ENCODE measurements at places on chromosomes 6 and 20. TPM values are rescaled to one million over a fixed set of nuclear protein-coding genes. Genes with fewer than 3 reads are reported as not detected.

APOBEC2 gene
- polyA plus RNA-seq = 0.82 TPM

VAPB gene
- 58.2 TPM for polyA plus RNA-seq

VARS2 gene
- 50.7 TPM for polyA plus RNA-seq

ZNF165 gene
- 4.6 TPM for polyA plus RNA-seq

HLA-DPB1 gene
- 26.6 TPM for polyA plus RNA-seq

UCKL1 gene
- polyA plus RNA-seq = 77.6 TPM

TMC2 gene
- polyA plus RNA-seq = 0.38 TPM

FLRT3 gene
- polyA plus RNA-seq = 178 TPM

BCL2L1 gene
- 75.0 TPM for polyA plus RNA-seq

TUBB1 gene
- 1.9 TPM for polyA plus RNA-seq

BPIFA1 gene
- not detected for polyA plus RNA-seq

OGFRL1 gene
- 23.6 TPM for polyA plus RNA-seq

DNA sequence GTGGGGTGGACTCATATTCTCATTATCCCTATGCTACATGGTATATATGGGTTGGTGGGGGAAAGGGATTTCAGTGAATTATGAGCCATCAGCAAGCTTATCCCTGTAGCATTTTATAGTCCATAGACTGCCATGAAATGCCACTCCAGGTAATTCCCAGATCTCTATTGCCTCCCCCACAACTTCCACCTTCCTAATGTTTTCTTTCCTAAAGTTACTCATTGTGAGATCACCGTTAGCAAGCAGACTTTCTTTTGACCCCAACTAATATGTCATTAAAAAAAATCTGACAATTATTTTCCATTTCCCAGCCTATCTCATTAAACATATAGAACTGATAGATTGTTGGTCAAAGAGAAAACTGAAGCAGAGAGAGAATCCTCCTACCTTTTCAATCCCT is 40.7 kb upstream of the TBX18 start:
- no peak for DNase-seq

DNA sequence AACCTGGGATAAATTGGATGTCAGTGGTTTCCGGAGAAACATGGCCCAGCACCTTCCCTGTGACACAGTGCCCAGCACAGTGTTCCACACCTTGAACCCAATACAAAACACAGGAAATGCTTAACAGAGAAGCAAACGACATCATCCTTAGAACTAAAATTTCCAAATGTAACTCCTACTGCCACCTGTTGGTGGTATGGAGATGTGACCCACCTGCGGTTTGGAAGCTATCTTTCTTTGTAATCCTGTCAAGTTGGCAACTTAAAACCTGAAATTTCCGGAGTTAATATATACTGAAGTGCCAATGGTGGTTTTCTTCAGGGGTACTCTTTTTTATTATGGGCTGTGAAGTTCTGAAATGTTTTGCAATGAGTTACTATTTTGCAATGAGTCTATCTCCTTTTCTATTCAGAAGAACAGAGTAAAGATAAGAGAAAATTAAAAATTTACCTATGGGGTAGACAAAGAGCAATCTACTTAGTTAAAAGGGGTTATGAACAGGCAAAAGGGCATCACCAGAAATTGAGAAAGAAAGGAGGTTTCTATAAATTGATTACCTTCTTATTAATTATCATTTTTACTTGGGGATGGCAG is 658.8 kb downstream of the PTPRT start:
- peak; percentile 7 for DNase-seq

DNA sequence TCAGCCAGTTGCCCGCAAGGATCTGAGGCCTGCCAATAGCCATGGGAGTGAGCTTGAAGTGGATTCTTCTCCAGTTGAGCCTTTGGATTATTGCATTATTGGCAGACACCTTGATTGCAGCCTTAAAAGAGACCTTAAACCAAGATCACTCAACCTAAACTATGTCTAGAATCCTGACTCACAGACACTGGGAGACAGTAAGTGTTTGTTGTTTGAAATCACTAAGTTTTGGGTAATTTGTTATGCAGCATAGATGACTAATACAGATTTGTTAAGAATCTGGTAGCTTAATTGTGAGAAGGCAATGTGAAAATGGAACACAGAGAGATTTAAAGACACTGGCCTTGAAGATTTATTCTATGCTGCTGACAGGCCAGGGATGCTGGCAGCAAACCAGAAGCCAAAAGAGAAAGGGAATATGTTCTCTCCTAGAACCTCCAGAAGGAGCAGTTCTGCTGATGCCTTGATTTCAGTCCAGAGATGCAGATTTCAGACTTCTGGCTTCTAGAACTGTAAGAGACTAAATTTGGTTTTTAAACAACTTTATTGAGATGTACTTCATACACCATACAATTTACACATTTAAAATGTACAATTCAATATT is 17.6 kb downstream of the SIRPD start:
- no peak for DNase-seq

- DNase-seq = no peak
Observed at GRCh38 chr20:19849341-19850197, 91.5 kb downstream of the RIN2 start.

GRCh38 chr20:10523443-10523842 is 88.3 kb downstream of the SLX4IP start:
- DNase-seq = no peak

GRCh38 chr6:161389756-161390155 is 115.9 kb upstream of the AGPAT4 start:
- no peak for DNase-seq

- no peak for DNase-seq
Observed at GRCh38 chr6:16338577-16339264, 100.3 kb downstream of the GMPR start.

GRCh38 chr20:57977569-57977968 is 250.9 kb downstream of the ANKRD60 start:
- DNase-seq = no peak

DNA sequence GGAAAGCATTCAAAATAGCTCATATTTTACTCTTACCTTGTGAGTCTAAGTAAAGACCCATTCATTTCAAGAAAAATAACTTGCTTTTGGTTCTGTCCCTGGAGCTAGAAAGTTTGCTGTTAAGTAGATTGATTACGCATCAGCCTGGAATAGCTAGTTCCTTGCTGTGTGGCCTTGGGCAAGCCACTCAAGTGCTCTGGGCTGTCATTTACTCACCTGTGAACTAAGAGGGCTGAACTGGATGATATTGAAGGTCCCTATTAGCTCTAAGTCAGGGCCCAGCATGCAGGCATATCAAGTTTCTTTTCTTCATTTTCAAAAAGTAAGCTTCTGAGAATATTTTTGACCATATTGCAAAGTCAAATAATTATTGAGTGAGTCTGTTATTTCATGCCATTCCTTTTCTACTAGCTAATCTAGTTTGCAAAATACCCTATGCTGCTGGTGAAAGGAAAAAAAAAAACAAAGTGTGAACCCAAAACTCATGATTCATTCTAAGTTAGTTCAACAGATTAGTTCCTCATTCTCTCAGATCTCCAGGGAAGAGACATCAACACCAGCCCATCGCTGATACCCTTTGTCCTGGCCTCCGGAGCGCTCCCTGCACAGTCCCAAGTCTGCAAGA is 106.5 kb upstream of the GMDS start:
- no peak for DNase-seq

DNA sequence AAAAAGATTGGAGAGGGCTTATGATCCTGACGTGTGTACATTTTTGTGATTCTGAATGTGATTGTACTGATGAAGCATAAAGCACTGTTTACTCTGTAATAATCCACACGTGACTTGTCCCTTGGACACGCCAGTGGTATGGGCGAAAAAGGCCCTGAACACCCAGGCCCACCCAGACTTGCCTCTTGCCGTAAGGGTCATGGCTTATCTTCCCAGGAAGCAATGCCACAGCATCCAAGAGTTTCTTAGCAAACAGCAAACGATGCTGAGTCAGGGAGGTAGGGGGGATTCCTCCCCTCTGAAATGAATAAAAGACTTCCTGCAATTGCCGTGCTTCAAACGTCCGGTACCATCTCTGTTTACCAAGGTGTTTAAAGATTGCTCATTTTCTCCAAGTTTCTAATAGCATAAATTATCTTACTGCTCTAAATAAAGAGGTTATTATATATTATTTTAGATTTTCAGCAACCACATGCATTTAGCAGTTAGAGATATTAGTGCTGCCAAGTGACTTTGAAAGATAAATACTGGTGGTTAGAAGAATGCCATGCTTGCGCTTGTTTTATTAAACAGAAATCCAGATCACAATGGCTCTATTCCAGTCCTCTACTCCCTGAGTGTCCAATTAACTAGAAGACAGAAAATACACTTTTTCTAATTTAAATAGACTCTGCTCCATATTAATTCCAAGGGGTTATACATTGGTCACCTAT is 212.8 kb upstream of the CST7 start:
- no peak for DNase-seq

GRCh38 chr20:60091861-60092260 is 133.6 kb downstream of the CDH26 start:
- DNase-seq = no peak

DNA sequence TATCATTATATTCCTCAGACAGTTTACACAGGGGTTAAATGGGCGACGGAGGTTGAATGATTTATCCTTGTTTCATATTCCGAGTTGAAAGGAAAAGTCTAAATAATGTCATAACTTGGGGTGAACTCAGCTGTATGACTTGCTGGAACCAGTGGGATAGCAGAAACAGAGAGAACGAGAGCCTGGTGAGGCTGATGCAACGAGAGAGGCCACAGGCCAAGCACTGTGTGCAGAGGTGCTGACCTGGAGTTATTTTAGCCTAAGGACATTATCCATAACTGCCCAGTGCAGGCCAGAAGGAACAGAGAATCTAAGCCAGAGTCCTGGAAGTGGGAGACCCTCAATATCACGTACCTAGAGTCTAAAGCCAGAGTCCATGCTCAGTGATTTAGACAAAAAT is 394.9 kb downstream of the MAFB start:
- DNase-seq = no peak

DNA sequence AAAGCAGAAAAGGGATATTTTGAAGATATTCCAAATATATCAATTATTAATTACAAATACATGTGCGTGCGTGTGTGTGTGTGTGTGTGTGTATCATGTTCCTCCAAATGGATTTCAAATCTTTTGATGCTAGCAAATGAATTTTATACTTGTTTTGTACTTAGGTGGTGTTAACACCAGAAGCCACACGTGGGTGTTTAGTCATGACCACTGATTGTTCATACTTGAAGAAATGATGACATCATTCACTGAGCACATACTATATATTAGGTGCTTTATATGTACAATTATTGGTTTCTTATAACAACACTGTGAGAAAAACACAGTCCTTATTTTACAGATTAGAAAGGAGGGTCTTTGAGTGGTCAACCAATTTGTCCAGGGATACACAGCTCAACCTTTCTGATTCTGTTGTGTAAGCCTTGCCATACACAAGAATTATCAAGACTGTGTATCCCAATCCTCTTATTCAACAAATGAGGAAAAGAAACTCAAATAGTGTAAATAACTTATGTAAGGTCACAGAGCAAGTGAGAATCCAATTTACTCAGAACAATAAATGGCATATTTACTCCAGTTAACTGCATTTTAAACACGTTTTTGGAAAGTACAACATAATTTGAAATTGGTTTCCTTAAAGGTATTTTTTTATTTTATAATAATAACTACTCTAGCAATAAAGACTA is 88.5 kb downstream of the BCAS1 start:
- no peak for DNase-seq

GRCh38 chr20:39479196-39479810 is 517.2 kb downstream of the DHX35 start:
- DNase-seq = no peak

- DNase-seq = no peak
Observed at GRCh38 chr6:31483392-31483791, 14.6 kb upstream of the MICB start.

- DNase-seq = no peak
Observed at GRCh38 chr6:5466281-5467136, 205.2 kb downstream of the FARS2 start.

DNA sequence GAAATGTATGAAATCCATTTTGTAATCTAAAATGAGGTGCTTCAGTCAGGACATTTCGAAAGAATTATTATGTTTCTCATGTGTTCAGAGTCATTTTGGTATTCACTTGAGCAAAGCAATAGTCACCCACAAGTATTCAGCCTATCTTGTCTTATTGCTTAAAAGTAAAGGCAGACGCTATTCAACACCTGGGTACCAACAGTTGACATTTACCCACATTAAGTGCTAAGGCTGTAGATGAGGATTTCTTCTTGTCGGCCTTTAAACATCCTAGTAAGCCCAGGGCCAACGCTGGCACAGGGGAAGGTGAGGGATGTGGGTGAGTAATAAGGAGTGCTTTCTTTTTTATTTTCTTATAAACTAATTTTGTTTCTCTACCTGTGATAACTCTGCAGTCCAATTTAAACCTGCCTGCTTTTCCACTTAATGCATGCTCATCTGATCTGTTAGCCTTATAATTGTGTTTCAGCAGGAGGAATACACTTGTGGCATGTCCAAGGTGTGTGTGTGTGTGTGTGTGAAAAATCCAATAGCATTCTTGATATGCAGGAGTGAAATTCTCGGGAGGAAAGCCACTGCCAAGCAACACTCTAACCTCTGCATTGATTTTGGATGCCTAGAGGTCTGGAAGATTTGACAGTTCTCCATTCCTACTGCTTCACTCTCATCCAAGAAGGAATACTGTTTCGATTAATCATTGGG is 252.0 kb downstream of the SOX4 start:
- no peak for DNase-seq

DNA sequence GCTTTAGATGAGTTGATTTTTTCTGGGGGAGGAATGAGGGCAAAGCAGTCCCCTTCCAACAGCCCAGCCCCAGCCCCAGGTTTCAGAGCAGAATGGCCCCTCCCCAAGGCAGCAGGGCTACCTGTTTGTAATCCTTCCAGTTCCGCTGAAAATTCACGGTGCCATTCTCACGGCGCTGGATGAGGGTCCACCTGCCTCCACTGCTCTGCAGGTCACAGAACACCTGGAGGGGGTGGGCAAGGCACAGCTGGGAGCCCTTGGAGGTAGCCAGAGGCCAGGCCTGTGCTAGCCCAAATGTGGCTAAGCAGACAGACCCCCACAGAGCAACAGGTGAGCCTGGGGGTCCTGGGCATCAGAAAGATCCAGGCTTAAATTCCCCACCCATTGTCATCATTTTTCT is 36.5 kb downstream of the ANGPT4 start:
- no peak for DNase-seq

DNA sequence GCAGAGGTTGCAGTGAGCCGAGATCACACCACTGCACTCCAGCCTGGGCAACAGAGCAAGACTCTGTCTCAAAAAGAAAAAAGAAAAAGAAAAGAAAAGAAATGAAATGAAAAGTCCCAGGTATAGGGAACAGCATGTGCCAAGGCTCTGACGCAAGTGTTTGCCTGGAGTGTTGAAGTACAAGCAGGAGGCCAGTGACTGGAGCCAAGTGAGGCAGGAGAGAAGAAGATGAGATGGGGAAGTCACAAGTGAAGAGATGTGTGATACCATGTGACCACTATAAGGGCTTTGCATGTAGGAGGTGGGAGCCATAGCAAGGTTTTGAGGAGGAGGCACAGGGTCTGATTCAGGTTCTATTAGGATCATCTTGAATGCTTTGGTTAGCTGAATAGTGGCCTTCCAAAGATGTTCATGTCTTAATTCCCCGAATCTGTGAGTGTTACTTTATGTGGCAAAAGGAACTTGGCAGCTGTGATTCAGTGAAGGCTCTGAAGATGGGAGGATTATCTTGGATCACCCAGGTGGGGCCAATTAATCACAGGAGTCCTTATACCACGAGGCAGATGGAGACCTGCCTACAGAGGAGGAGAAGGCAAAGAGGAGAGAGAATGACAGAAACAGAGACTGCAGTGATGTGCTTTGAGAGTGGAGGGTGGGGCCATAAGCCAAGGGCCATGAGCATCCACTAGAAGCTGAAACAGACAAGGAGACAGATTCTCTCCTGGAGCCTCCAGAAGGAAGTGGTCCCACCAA is 91.1 kb upstream of the PTPN1 start:
- no peak for DNase-seq

GRCh38 chr6:162358625-162359024 is 368.9 kb downstream of the PRKN start:
- DNase-seq = no peak

All from renal cortex interstitium (tissue), 15 donors.